Caki2 (cell line): ENCODE measurements at places on chromosomes 7 and 10.

GRCh38 chr10:102001435-102002068, 54.4 kb downstream of the ARMH3 start:
- DNase-seq = no peak

GRCh38 chr10:19658622-19659233, 157.5 kb upstream of the PLXDC2 start:
- DNase-seq = no peak

DNA sequence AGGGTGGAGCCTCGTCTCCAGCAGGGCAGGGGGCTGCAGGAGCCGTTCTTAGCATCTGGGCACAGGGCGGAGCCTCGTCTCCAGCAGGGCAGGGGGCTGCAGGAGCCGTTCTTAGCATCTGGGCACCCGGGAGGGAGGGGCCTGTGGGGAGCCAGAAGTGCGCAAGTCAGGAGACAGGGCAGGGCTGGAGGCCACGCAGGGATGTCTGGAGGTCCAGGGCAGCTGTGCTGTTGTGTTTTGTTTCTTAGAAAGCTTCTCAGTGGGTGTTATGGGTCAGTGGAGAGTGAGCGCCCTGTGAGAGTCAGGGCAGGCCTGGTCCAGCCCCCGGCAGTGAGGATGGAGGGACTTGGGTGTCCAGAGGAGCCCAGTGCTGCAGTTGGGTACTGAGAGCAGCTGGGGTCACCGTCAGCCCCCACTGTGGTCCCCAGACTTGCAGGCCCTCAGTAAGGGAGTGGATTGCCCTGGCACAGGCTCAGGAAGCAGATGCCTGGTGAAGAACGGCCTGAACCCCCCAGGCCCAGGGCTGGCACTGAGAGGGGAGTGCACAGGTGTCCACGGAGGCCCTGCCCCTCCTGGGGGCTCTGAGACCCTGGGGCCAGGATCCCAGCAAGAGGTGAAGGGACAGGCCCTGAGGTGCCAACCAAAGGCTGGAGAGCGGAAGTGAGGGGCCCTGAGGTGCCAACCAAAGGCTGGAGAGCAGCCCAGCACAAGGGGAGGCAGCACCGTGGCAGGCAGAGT, 29.8 kb downstream of the FAM20C start:
- peak; percentile 30 for DNase-seq

GRCh38 chr7:23811540-23811939, 101.5 kb downstream of the STK31 start:
- DNase-seq = no peak
